Stimulated activated CD4-positive, alpha-beta T cell treated with anti-CD3 and anti-CD28 coated beads, Interleukin-2, amount 100 ng/mL, for 48 hours (primary cell): ENCODE measurements at places on chromosomes 3 and 15.

- no peak for DNase-seq
Observed at GRCh38 chr3:66577426-66578203, 76.8 kb upstream of the LRIG1 start.

DNA sequence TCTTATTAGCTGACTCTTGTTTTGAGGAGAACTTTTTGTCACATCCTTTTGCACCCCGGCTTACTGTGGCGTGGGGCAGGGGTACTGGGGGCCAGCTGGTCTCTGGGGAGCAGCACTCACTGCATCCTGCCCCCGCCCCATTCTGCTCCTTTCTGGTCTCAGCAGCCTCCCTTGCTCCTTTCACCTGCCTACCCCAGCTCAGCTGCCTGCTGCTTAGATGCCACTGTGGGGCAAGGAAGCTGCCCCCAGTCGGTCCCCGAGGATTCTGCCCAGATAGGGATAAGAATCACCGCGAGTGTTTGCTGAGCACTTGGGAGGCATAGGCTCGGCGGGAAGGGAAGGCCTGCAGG is 32.0 kb downstream of the APBA2 start:
- DNase-seq, result no peak

DNA sequence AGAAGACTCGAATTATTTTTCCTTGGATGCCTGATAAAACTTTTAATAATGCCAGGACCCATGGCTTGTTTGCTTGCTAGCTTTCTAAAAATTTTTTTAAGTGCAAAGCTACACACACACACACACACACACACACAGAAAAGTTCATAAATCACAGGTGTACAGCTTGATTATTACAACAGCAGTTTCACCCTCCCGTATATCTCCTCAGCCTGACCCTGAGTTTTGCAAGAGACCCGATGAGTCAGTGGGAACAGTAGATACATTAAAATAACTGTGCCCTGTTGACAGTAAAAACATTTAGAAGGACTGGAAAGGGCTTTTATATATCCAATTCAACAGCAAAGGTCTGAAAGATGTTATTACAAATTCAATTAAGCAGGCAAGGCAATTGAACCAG is 46.7 kb downstream of the EMC4 start:
- no peak for DNase-seq

DNA sequence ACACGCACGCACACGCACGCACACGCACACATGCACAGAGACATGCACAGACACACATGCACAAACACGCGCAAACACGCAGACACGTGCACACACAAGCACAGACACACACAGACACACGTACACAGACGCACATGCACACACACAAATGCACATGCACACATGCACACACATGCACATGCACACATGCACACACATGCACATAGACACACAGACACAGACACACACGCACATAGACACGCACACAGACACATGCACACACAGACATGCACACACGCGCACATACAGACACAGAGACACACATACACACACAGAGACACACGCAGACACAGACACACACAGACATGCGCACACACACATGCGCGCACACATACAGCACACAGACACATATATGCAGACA is 26.4 kb upstream of the PIGZ start:
- no peak for DNase-seq

DNA sequence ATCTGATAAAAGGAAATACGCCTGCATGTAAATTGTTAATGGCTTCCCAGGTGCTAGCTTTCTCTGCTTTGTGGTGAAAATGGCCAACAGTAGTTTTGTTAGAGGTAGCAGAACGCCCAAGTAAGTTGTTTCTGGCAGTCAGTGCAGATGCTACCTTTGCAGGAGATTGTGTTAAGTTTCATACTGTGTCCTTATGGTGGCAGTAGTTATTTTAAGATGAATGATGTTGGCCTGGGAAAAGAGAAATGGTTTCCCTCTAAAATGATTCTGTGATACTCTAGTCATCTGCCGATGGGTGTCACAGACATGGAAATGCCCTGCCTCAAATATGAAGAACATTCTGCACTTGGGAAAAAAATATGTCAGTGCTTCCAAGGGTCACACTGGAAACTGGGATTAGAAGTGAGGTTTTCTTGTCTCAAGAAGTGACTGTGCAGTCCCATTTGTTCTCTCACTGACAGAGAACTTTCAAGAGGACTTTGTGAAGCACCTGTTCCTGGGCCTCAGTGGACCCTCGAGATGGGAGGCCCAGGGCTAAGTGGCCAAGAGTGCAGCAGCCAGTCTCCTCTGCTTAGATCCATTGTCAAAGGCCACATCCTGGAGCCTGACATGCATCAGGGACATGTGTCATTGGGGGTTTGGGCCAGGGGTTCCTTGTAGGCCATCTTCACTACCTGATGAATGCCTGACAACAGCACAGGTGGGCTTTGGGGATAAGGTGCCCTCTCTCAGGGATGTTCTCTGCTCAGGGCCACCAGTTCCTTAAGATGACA is 393.3 kb downstream of the CACNA2D3 start:
- no peak for DNase-seq

DNA sequence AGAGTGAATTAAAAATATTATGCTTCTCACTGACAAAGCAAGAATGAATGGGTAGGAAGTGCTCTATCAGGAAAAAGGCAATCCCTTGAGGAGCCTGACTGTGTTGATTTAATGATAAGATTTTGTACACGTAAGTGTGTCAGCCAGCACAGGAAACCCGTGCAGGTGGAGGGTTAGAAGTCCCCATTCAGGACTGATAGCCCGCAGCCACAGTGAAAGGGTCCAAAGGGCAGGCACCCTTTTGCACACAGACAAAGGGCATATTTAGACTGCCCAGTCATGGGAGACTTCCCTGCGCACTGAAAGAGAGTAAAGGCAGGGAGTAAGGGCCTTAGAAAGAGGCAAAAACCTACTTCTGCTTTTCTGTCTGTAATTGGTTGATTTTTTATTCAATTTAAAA is 26.4 kb upstream of the SKIL start:
- no peak for DNase-seq

DNA sequence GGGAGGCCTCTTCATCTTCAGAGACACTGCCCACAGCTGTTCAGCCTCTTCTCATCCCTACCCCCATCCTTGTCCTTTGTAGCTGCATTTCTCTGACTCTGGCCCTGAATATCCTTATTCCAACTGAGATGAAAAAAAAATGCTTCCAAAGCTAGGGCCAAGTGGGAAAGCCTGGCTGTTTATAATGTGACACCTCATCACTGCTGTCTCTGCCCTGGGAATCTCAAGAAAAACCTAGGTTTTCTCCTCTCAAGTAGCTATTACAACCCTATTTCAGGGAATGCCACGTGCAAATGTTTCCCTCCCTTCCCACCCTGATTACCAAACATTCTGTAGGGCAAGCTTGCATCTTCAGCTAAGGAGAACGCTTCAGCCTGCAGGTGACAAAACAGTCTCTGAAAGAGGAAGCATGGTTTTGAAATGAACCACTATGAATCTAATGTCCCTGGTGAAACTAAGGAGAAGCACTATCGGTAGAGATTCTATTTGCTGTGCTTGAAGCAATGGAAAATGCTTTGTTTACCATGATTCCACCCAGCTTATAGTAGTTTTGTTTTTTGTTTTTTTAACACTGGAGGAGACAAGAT is 65.4 kb downstream of the USF3 start:
- no peak for DNase-seq

DNA sequence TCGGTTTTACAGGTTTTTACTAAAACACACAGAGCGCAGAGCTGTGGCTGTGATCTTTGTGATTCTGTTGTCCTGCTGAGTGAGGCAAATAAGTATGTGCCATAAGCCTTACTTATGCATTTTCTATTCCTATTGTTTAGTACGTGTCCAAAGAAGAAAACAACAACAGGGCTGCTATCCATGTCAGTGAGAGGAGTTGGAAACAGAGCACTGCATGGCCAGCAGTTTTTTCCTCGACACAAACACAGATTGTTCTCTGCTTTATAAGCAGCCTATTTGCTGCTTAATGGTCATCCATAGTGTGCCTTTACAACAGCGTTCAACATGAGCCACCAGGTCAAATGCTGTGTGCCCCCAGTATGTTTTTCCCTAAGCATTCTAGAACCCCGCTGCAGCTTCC is 79.8 kb downstream of the SHQ1 start:
- DNase-seq, result no peak
